ENCODE measurements at places on chromosomes 12 and 14. TPM values are rescaled to one million over a fixed set of nuclear protein-coding genes. Genes with fewer than 3 reads are reported as not detected.

The CPSF6 gene
- polyA plus RNA-seq: 135 TPM

- DNase-seq: no peak
Observed at GRCh38 chr12:50059440-50060119, 2.2 kb downstream of the ASIC1 start.

DNA sequence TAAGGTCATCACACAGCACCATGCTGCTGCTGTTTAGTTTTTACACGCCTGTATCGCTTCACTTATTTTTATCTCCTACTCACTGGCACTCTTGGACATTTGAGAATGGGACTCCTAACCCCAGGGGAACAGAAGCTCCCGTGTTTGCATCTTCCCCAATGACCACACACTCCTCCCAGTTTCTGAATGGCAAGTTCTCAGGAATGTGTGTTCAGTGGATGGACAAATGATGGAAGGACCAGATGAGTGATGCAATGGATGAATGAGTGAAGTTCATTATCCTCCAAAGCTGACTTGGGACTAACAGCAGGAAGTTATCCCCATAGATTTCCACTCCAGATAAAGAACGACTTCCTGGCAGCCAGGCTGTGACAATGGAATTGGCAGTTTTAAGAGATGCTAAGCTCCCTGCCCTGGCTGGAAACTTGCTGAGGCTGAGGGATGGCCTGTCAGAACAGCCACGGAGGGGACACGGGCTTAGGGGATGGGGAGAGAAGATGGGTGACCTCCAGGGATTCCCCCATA lies 231.5 kb downstream of the SLC15A4 start:
- DNase-seq: no peak

DNA sequence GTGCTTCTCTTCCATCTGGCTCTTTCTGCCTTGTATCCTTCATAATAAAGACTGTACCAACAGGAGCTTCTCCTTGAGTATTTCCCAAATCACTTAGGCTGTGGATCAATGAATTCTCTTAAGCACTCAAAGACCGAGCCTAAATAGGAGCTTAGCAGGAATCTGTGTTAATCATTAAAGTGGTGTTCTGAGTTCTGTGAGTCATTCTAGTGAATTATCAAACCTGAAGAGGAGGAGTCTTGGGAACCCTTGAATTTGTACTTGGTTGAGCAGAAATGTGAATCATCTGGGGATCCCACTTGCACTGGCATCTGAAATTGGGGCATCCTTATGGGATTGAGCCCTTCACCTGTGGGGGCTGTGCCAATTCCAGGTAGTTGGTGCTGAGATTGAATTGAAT lies 946.2 kb downstream of the BCL11B start:
- DNase-seq: no peak

GRCh38 chr14:36653413-36653812 lies 8.2 kb upstream of the PAX9 start:
- DNase-seq: no peak
